ENCODE measurements at places on chromosomes 6 and 20.

GRCh38 chr20:24819331-24819965, 129.6 kb upstream of the CST7 start:
- no peak for DNase-seq

GRCh38 chr6:47044397-47044796, 2.3 kb upstream of the ADGRF1 start:
- no peak for DNase-seq

GRCh38 chr6:72328775-72329174, 293.1 kb upstream of the KCNQ5 start:
- no peak for DNase-seq

- no peak for DNase-seq
Observed at GRCh38 chr6:144415835-144416237, 130.7 kb downstream of the UTRN start.

- DNase-seq, result no peak
Observed at GRCh38 chr6:161918109-161918531, 644.3 kb upstream of the AGPAT4 start.

- no peak for DNase-seq
Observed at GRCh38 chr6:111381123-111381522, 101.9 kb downstream of the REV3L start.

DNA sequence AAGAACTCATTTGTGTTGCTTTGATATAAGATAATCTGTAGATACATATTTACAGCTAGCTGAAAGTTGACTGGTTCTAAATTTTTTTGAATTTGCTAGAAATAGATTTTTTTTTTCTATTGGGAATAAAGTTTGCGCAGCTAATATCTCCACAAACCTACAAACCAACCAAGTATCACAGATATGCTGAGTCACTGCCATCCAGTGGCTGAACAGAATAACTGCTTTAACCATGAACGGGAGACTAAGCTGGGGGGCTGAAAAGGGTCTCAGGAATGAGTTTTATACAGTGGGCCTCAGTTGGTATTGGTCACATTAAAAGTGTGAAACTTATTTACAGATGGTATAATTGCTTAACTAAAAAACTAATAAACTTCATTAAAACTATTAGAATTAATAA, 326.7 kb upstream of the CNR1 start:
- no peak for DNase-seq

DNA sequence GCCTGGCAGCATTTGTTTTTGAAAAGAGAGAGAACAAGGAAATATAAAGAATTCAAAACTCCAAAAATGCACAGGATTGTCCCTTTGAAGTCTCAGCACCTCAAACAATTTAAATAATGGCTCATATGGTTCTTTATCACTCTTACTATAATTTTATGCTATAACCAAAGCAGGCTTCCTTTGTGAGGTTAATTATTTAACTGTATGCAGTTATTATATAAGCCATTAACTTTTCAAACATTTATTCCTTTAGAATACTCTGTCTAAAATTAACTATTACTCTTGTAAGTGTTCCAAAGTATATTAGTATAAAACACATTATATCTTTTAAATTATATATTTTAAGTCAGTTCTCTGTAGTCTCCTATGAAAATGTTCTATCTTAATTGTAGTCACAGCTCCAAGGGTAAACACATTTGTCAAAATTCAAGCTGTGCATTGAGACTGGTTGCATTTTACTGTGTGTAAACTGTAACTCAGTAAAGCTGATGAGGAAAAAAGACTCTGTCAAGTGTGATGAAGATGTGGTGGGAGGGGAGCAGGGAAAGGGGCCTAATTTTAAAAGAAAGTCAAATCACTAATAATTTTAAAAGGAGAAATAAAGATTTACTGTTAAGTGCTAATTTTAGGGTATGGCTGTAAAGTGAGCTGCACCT, 20.0 kb upstream of the PLAGL1 start:
- no peak for DNase-seq

- no peak for DNase-seq
Observed at GRCh38 chr6:88619951-88620350, 343.5 kb downstream of the RNGTT start.

GRCh38 chr6:1313767-1314503, 2.0 kb downstream of the FOXQ1 start:
- no peak for DNase-seq

GRCh38 chr6:154230393-154230792, 126.2 kb downstream of the IPCEF1 start:
- no peak for DNase-seq

DNA sequence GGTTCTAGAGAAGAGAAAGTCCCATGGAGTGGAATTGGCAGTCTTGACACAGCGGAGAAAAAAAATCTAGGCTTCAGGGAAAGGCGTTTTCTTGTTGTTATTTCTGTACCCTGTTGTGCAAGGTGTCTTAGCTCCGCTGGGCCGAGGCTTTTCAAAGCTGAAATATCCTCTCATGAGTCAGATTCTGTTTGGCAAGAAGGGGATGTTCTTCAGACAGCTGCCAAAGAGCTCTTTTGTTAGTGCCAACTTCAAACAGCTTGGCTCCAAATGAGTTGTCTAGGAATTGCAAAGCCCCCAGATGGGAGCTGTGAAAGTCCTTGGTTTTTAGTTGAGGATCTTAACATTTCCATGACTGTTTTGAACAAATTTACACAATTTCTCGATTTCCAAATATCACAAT, 45.6 kb downstream of the LRRN4 start:
- peak; percentile 83 for DNase-seq

DNA sequence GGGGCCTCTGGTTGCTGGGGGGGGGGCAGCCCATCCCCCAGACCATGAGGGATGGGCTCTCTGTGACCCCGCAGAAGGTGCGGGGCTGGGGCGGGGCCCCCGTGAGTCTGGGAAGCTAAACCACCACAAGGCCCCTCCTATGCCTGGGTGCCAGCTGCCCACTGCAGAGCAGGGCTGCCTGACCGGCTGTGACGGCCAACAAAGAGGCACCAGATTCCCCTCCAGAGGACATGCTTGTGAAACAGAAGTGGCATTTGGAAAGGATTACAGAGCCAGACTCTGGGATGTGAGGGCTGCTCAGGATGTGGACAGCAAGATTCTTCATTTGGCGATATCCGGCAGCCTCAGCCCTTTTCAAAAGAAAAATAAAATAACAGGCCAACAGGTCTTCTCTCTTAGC, 16.5 kb upstream of the NTSR1 start:
- DNase-seq, result no peak

- DNase-seq, result peak; percentile 23
Observed at GRCh38 chr20:44071526-44072111, 115.4 kb downstream of the JPH2 start.

DNA sequence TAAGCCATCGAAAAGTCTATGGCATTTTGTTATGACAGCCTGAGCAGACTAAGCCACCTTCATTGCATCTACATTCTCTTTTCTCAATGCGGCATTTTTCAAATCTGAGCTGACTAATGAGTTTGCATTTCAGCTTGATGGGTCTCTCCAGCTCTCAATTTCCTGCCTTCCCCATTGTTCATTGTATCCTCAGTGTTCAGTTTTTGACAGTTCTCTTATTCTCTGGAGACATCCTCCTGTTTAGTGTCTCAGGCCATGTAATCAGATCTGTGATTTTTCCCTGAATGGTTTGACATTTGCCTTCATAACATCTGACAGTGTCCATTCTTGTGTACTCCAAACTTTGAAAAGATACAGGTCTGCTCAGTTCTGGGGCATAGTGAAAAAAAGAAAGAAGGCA, 27.9 kb upstream of the MCM3 start:
- no peak for DNase-seq

DNA sequence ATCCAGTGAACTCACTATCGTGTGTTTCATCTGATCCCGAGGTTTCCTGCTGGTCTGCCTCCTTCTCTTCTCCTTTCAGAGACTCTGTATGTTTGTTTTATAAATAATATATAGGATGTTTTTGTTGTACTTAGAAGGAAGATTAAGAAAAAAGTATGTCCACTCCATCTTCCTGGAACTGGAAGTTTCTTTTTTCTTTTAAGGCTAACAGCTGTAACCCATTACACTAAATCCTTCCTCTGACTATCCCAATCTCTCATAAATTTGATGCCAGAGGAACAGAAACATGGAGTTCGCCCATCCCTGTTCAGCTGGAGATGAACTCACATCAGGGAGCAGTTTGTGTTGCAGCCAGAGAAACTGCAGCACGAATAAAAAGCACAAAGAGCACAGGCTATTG, 20.7 kb downstream of the RIPK1 start:
- DNase-seq, result no peak

All from tibial artery (tissue), 4 donors.